Stimulated activated CD4-positive, alpha-beta T cell treated with anti-CD3 and anti-CD28 coated beads, TNF-alpha, amount 100 ng/mL, for 4 hours (primary cell): ENCODE measurements at places on chromosomes 5 and 9.

GRCh38 chr5:15571081-15571480, 71.1 kb downstream of the FBXL7 start:
- DNase-seq: no peak

GRCh38 chr5:173916233-173916632, 28.1 kb downstream of the CPEB4 start:
- DNase-seq: no peak

- DNase-seq: no peak
Measured at GRCh38 chr5:126120939-126121338, 302.3 kb upstream of the GRAMD2B start.

GRCh38 chr5:93793159-93793781, 51.9 kb upstream of the POU5F2 start:
- no peak for DNase-seq

DNA sequence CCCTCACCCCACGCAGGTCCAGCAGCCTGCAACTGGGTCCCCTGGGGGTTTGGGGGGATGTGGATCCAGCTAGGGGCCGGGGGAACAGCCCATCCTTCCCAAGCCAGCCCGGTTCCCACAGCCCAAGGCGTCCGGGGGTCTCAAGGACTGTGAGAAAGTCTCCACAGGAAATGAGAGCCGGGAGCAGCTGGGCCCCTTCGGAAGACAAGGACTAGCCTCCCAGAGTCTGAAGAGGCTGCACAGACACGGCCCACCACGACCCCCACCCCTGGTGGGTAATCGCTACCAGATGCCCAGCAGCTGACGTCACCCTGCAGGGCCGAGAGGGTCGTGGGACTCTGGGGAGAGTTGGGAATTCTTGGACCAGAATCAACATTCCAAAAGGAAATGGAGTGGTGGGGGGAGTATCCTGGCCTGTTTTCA, 10.5 kb downstream of the SH2D3C start:
- no peak for DNase-seq

GRCh38 chr5:75044406-75044805, 8.0 kb downstream of the GCNT4 start:
- DNase-seq: no peak

- no peak for DNase-seq
Measured at GRCh38 chr9:134247918-134248631, 78.2 kb upstream of the RXRA start.

- DNase-seq: no peak
Measured at GRCh38 chr5:150765799-150766169, 7.0 kb upstream of the DCTN4 start.

- no peak for DNase-seq
Measured at GRCh38 chr9:121359351-121360294, 10.4 kb downstream of the STOM start.

GRCh38 chr5:53917826-53918225, 357.4 kb downstream of the NDUFS4 start:
- no peak for DNase-seq

- DNase-seq: no peak
Measured at GRCh38 chr9:101027236-101027635, 1.3 kb upstream of the PLPPR1 start.

GRCh38 chr9:121895818-121896544, 197.1 kb downstream of the TTLL11 start:
- DNase-seq: no peak

DNA sequence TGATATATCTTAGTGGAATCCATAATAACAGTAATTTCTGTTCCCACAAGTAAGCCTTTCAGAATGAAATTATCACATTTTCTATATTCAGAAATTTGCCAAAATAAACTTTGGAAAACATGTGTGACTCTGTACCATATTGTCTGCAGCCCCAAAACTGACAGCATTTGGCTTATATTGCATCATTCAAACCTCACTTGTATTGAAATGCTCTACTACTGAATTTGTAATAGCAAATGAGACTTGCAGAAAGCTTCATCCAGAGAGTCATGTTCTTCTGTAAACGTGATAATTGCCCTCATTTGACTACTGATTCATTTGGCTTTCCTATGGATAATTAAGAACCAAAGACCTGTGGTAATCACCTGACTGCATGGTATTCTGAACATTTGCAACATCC, 1249.5 kb upstream of the CDH18 start:
- DNase-seq: no peak

DNA sequence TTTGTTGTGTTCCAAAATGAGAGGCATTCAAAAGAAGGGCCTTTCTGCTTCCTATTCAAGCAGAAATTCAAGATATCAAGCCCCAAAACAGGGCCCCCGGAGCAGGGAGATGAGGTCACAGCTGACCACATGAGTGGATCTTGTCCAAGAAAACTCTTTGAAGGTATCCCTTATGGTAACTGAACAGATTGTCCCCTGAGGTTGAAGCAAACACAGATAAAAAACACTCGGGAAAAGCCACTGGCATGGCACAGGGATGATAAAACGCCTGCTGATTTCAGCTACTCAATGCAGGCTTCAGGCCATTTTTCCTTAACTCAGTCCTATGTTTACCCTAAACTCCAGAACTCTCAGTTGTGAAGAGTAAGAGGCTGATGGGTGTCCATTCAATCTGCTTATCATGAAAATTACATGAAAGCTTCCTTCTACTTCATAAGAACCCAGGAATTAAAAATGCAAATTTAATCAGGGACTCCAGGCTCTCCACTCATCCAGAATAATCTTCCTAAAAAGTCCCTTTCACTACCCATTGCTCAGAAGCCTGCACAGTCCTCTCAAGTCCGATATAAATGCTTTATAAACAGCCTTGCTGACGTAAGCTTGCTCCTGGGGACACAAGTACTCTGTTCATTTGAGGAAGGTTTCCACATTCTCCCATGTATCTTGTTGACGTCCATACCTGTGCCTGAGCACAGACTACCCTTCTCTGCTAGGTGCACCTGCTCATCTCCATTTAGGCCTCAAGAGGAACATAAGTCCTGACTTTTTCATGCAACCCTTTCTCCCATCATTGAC, 35.9 kb upstream of the SLC1A3 start:
- DNase-seq: no peak

DNA sequence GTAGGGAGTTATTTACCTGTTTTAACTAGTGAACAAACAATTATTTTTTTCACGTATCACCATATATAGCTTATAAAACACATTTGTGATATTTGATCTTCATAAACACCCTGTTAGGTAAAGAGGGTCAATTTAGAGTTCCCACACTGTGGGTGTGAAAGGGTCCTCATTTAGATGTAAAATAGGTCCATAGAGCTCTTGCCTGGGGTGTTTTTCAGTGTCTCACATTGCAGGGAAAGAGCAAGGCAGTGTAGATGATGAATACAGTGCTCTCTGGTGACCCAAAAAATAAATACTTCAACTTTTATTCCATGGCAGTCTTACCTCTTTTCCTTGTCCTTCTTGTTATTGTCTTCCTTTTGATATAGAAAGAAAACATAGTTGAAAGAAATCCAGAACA, 403.2 kb upstream of the SGCD start:
- DNase-seq: no peak

DNA sequence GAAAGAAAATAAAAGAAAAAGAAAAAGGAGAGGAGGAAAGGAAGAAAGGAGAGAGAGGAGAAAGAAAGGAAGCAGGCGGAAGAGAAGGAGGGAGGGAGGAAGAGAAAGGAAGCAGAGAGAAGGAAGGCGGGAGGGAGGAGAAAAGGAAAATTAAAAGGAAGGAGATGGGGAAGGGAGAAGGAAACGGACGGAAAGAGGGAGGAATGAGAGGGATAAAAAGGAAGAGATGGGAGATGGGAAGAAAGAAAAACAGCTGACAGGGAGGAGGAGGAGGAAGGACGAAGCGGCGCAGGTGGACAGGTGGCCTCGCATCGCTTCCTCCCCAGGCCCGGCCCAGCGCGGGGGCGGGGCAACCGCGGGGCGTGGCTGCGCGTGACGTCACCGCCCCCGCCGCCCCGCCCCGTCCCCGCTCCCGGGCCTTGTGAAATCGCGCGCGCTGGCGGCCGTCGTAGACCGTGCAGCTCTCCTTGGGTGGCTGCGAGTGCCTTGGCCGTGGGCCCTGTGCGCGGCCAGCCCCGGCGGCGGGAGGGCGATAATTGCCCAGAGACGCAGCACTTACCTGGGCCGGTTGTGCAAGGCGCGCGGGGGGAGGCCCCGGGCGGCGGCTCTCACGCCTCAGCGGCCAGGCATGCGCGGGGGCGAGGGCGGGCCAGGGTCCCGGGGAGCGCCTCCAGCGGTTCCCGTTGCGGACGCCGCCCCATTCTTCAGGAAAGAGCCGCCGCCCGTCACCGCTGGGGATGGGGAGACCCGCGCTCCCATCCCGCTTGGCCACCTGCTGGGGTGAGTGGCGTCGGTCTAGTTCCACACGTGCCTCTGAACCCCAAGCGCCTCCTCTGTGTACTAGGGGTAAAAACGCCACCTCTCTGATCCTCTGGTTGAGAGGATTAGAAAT, 49.6 kb upstream of the FOXE1 start:
- DNase-seq: peak; percentile 55

- no peak for DNase-seq
Measured at GRCh38 chr5:163915481-163915961, 410.1 kb downstream of the MAT2B start.

GRCh38 chr5:121144764-121145163, 680.7 kb downstream of the PRR16 start:
- no peak for DNase-seq

DNA sequence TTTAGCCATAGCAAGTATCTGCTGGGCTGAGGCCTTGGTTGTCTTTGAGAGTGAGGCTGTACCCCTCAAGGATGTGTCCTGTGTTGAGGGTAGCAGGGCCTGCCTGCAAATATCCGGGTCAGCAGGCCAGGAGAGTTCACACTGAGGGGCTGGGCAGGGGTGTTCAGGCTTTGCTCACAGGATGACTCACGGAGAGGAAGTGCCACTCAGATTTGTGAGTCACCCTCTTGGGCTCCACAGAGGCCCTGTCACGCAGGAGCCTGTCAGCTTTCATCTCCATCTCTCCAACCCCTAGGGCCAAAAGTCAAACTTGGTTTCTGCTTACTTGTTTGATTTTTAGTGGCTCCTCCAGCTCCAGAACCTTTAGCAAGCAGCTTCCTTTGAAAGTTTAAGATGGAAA, 211.5 kb downstream of the SEC61B start:
- peak; percentile 8 for DNase-seq

GRCh38 chr5:142117579-142118151, 9.1 kb downstream of the NDFIP1 start:
- no peak for DNase-seq

DNA sequence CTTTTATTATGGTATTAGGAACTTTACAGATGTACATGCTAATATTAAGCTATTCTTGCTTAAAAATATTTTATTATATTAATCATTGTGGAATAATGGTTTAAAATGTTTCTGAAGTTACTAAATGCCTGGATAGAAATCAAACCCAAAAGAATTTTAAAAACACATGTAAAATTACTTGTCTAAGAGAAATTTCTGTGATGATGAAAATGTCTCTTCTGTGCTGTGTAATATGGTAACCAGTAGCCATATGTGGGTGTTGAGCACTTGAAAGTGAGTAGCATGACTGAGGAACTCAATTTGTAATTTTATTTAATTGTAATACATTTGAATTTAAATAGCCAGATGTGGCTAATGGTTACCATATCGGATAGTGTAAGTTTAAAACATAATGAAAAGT, 66.7 kb upstream of the HSPB3 start:
- no peak for DNase-seq

GRCh38 chr9:95504053-95504963, 12.5 kb downstream of the PTCH1 start:
- no peak for DNase-seq

DNA sequence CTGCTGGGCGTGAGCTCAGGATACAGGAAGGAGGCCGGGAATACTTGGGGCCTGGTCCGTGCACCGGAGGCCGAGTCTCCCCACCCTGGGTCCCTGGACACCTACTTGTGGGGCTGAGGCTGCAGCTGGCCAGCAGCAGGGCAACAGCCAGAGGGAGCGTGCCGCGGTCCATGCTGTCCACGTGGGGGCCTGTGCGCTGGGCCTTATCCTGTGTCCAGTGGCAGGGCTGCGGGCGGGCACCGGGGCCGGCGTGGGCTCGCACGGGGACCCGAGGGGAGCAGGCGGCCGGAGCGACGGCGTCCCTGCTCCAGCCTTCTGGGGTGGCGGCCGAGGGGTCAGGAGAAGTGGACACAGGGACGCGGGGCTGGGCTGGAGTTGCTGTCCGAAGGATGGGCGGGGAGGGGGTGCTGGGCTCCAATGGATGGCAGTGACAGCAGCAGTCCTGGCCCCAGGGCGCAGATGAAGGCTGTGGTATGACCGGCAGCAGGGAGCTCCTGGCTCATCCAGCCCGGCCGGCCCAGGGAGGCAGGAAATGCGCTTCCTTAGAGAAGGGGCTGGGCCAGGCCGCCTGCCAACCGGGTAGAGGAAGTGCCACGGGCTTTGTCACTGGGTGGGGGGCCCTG, at the start of gene ENG:
TSS of gene ENG (minus strand) at position 475 of the 623 bp plus-strand sequence. CDS start at position 172, 303 bp downstream.
- DNase-seq: no peak

GRCh38 chr5:57094753-57095683, 78.8 kb upstream of the GPBP1 start:
- no peak for DNase-seq

DNA sequence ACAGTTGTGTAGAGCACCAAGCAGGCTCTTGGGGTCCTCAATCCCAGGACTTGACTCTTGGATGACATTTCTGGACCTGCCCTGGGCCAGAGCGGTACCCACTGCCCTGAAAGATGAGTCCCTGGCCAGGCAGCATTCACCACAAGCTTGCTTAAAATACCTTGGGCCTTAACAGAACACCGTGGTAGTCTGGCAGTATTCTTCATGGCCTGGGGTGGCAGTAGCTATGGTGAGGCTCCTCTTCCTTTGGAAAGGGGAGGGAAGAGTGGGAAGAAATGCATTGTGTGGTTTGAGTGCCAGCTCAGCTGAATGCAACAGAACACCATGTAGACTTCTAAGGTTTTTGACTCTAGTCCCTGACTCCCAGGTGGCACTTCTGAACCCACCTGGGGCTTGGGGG, 29.4 kb upstream of the IRGM start:
- no peak for DNase-seq

- DNase-seq: no peak
Measured at GRCh38 chr5:65075623-65076250, 307.0 kb downstream of the CWC27 start.

DNA sequence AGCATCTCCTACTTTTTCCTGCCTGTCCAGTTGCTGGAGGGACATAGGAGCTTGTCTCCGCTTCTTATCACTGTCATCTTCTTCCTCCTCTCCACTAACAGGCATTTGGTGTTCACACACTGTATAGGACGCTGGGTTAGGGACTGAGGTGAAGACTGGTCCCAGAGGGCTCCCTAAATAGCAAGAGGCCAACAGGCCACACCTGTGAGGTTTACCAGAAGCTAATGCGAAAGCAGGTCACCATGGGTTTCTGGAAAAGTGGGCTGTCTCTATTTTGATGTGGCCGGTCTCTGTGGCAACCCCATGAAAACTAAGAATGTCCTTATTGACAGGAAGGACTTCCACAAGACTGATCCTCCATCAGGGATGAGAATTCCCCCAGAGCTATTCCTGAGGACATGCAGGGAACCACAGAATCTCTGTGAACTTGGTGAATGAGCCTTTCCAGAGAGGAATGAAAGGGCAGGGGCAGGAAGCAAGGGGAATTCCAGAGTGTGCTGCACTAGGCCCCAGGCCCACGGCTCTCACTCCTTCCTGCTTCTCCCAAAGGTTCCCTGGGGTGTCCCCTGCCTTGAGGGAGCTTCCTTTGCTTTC, 61.7 kb downstream of the DAP start:
- DNase-seq: no peak
